ENCODE measurements at places on chromosomes 12 and 14.
A peak's percentile ranks its signal among the peaks of the same experiment; 100 is the strongest.

DNA sequence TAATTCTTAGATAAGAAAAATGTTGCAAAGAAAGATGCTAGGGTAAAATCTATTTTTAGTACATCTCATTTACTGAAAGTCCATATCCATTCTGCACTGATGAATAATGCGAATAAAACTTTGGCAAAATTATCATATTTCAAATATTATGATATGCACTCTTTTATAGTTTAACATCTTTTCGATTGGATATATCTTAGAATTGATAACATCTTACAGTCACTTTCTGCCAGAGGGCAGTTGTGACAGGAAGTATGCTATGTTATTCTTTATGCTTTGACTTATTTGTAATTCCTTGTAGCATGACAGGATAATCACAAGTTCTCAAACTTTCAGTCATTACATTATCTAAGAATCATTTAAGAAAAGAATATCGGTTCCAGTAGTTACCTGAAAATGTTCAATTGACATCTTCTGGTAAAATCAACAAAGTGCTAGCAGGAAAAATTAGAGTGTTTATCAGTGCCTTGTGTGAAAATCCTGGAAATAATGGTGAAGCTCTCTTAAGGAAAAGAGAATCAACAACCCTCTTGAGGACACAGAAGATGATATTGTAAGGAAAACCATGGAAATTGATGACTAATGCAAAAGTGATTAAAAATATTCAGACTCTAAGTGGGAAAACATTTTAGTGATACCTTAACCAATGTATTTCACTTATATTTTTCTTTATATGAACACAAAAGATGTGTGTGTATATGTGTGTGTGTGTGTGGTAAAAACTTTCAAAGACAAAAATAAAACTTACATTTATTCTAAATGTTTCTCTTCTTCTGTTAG is 95.5 kb downstream of the SLC6A15 start:
- DNase-seq: no peak

DNA sequence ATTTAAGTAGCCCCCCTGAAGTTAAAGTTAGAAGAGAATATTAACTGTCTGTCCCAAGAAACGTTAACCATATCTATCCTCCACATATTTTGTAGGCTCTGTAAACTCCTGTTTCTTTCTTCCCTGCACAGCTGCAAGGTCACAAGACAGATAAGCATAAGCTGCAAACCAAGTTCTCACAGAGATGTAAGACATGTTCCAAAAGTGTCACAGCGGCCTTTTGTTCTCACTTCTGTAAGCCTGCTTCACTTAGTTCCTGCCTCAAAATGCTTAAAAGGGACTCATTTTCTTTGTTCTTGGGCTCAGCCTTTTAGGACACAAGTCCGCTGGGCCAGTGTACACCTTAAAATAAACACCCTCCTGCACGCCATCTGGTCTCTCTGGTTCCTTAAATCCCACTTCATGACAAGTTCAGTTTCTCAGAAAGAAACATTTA is 3.2 kb downstream of the RNASE1 start:
- DNase-seq: peak; percentile 88

GRCh38 chr14:30868736-30869135 is 5.6 kb upstream of the COCH start:
- DNase-seq: no peak

DNA sequence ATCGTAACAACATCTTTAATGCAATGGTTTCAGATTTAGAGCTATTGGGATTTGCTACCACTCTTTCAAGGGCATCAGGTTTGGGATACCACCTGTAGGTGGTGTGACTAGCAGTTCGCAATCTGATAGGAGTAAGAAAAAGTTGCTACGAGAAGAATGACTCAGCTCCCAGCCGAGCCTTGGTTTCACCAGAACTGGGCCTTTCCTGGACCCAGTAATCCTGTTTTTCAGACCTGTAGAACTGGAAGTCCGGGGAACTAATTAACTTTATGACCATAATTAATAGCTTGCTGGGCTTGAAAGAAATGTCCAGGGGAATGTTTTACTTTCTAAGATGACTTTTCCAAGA is 770 bp downstream of the ABHD4 start:
- DNase-seq: peak; percentile 78

- DNase-seq: no peak
Observed at GRCh38 chr12:93573552-93574223, 1.2 kb downstream of the SOCS2 start.

DNA sequence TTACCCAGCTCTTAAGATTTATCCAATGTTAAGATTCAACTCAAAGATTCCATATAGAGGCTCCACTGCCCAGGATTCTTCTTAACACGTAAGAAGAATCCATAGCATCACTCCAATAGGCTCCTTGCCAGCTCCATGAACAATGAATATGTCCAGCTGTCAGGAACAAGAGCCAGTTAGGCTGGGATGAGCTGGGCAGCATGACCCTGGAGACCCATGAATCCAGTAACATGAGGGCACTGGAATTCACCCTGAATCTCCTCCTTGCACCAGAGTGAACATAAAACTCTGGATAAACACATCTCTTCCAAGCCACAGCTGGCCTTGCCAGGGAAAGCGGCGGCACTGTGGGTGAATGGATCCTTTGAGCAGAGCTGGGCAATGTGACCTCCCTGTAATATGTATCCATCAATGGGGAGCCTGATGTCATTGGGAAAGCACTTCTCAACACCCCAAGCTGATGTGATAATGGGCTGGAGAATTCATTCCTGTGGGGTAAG is 24.4 kb upstream of the TC2N start:
- DNase-seq: no peak

- DNase-seq: peak; percentile 30
Observed at GRCh38 chr12:62256408-62257096, 3.7 kb upstream of the USP15 start.

- no peak for DNase-seq
Observed at GRCh38 chr12:121600702-121601336, 20.0 kb upstream of the KDM2B start.

DNA sequence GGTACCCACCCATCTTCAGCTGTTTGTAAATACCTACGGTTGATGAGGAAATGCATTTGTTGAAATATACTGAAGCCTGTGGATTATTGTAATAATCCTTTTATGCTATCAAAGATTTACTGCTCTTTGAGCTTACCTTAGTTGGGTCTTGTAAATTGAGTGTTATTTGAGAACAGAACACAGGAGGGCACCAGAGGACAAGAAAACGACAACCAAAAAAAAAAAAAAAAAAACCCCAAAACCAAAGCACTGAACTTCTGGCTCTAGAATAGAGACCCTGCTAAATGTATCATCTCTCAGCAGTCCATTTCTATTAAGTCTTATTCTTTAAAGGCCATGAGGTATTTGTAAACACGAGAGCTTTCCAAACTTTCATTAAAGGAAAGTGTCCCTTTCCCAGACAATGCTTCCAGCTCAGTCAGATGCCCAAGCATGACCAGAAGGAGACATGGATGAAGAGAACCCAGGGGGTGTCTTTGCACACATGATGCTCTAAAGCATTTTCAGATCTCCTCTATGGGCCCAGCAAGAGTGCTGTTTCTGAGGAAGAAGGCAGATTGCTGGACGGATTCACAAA is 763.9 kb downstream of the NRXN3 start:
- DNase-seq: no peak

DNA sequence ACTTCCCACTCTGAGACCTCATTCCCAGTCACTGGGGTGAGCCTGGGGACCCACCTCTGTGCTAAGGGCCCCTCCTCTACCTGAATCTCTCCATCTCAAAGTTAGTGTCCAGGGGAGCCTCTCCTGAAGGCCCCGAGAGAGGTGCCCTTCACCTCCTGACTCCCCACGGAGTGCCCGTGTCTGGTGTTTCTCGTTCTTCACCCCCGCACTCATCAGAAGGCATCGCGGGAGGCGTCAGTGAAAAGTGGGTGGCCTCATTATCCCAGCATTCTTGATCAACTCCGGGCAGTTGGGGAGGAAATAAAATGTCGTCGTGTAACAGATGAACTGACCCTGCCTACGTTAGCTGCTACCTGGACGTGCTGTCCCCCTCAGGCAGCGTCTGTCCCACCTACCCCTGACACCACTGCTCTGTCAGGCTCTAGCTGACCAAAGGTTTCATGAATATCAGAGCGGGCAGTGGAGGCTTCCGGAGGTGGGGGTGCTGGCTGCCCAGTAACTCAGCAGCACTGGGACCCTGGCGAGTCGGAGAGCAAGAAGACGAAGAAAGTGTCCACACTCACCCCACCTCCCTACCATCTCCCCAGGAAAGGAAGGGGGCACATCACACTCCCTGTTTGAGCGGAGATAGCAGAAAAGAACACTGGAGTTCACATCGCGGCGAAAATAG is 102.9 kb downstream of the PIWIL1 start:
- no peak for DNase-seq

- no peak for DNase-seq
Observed at GRCh38 chr14:65357113-65357512, 55.4 kb upstream of the FUT8 start.

- peak; percentile 47 for DNase-seq
Observed at GRCh38 chr14:69708586-69709560, 58.1 kb upstream of the SRSF5 start.

GRCh38 chr12:89928467-89928866 is 219.8 kb upstream of the ATP2B1 start:
- no peak for DNase-seq

DNA sequence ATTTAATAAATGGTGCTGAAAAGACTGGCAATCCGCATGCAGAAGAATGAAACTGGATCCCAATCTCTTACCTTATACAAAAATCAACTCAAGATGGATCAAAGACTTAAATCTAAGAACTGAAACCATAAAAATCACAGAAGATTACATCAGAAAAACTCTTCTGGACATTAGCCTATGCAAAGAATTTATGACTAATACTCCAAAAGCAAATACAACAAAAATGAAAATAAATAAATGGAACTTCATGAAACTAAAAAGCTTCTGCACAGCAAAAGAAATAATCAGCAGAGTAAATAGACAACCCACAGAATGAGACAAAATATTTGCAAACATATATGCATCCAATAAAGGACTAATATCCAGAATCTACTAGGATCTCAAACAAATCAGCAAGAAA is 14.3 kb upstream of the CLEC1A start:
- DNase-seq: no peak

DNA sequence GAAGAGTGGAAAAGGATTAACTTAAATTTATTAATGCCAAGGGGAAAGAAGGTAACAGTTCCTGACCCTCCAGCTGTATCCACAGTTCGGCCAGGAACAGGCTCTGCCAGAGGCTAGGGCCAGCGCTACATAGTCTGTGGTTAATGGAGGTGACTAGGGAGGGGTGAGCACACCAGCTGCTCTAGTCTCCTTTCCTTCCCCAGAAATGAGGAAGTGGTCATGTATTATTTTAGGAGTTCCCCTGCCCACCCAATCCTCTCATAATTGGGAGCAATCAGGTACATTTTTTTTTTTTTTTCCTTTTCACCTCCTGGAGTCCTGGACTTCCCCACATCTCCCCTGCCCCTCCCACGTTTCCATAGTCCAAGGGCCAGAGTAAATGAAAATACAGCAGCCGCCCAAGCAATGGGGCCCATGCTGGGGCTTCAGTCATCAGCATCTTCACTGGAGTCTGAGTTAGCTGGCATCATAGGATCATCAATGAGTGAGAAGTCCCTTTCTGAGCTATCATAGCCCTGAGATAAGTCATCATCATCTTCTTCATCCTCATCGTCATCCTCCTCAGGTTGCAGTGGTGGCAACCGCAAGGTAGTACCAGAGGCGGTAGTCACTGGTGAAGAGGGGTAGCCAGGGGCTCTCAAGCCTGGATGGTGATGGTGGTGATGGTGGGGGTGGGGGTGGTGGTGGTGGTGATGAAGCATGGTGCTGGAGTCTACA is 1.5 kb upstream of the SUPT16H start:
- no peak for DNase-seq

DNA sequence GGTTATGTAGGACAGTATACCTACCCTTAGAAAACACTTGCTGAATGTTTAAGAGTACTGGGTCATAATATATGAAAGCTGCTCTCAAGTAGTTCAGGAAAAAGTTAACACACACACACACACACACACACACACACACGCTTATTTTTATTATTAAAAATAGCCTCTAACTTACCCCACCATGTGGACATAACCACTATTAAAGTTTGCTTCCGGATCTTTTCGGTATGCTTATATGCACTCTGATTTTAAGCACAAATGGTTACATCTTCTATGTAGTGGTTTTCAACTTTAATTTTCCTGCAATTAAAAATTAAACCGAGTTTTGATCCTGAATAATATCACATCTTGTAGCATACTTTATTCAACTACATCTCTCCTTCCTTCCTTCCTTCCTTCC is 84.9 kb upstream of the TRAF3 start:
- no peak for DNase-seq

GRCh38 chr12:113609692-113610469 is 138.2 kb upstream of the LHX5 start:
- no peak for DNase-seq

DNA sequence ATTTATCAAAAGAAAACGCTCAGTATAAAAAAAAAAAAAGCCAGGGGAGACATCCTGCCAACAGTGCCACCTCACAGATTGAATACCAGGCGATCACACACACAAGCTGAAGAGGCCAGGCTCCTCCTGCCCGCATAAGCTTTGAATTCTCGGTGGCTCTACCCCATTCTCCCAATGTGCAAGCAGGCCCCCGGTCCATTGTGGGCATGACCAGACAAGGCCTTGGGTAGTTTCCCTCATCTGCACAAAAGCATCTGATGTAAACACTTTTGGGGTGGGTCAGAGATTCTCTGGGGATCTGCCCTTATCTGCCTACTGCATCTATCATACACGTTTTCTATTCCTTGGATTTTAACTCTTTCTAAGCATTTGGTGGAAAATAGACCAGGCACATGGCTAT is 16.2 kb downstream of the KLRF2 start:
- no peak for DNase-seq

DNA sequence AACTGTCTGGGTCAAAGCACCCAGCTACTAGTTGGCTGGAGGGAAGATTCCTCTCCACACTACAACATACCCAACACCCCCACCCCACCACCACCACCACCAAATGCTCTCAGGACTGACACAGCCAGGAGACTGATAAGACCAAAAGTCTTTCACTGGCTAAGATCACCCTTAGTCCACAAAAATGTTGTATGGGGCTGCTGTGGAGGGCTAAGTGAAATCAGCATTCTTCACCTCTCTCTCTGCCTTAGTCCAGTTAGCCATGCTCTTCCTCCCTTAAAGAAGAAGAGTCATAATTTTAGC is 106.2 kb downstream of the NUAK1 start:
- no peak for DNase-seq

- no peak for DNase-seq
Observed at GRCh38 chr14:95956601-95957460, 80.2 kb downstream of the TUNAR start.

- DNase-seq: no peak
Observed at GRCh38 chr12:18313306-18313705, 52.0 kb downstream of the PIK3C2G start.

- DNase-seq: peak; percentile 62
Observed at GRCh38 chr14:106094654-106095189, 568.3 kb downstream of the TMEM121 start.

GRCh38 chr14:24267516-24267915 is 3.9 kb downstream of the RABGGTA start:
- DNase-seq: no peak
